ENCODE measurements at places on chromosomes 7 and 10.

DNA sequence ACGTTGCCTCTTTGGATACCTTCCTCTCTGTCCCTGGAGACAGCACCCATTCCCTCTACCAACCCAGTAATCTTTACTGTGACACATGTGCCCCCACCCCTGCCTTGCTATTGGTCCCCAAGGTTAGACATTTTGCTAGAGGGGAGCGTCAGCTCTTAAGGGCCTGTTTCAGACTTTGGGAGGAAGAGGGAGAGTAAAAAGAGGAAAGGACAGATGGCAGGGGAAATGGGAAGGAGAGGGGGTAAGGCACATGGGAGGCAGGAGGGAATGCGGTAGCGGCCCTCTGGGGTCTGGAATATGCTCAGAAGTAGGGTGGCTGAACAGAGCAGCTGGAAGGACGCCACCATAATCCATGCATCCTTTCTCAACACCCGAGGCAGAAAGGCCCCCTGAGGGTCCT is 12.2 kb downstream of the BLNK start:
- no peak for DNase-seq

- no peak for DNase-seq
Observed at GRCh38 chr10:101807158-101807557, 11.1 kb downstream of the OGA start.

DNA sequence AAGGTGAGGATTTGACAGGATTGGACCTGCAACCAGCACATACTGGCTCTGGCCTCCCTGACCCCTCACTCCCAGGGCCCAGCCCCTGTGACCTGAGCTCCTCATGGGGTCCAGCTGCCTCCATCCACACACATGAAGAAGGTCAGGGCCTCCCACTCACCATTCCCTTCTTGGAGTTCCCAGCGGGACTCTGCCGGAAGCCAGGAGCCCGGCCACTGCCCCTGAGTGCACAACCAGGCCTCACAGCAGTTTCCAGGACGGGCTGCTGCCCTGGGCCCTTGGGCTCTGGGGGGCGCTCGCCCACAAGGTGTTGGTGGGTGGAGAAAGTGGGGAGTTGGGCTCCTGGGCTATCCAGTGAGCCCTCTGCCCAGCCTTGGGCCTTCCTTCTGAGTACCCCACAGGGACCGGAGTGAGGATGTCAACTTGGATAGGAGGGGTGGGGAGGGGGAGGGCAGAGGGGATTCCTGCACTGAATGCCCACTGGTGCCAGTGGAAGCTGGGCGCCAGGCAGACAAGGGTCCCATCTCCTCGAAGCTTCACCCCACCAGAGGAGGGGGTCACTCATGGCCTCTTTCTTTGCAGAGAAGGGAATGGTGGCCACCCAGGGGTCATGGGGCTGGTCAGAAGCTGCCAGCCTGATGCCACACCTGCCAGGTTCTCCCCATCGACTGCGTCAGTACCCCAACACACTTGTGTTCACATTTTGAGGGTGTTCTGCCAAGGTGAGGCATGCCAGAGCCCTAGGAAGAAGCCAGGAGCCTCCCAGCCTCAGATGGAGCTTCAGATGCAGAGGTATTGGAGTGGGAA is 115.3 kb downstream of the PTPN20 start:
- DNase-seq = no peak

- no peak for DNase-seq
Observed at GRCh38 chr7:67760971-67761370, 764.3 kb downstream of the TYW1 start.

GRCh38 chr10:120262857-120263547 is 194.0 kb upstream of the PLPP4 start:
- DNase-seq = no peak

DNA sequence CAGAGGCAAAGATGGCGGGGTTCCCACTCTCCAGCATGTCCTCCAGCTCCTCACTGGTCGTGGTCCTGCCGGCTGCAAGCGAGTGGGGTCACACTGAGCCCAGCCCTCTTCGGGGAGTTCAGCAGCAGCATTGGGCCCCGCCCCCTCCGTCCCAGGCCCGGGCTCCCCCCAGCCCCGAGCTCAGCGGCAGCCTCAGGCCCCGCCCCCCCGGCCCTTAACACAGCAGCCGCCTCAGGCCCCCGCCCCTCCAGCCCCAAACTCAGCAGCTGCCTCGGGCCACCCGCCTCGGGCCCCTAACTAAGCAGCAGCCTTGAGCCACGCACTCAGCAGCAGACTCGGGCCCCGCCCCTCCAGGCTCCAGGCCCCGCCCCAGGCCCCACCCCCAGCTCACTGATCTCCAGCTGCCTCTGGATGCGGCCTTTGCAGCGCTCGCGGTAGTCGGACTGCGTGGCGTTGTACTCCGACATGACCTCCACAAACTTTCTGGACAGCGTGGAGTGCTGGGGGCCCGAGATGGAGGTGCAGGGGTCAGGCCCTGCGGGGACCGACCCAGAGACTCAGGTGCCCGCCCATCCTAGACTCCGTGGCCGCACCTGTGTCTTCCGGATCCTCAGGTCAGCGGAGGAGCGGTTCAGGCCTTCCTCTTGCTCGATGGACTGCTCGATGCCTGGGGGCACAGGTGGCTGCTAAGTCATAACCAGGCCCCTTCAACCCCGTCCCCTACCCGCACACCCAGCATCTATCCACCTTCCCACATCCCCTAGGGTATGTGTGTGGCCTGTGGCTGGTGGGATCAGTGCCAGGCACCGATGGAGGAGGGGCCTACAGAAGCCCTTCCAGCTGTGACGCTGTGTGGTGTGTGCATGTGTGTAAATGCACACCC is 15.5 kb downstream of the STX1A start:
- peak; percentile 77 for DNase-seq

GRCh38 chr10:80284522-80284921 is 4.9 kb downstream of the MAT1A start:
- no peak for DNase-seq

GRCh38 chr7:47988496-47989386 is 9.3 kb upstream of the HUS1 start:
- peak; percentile 29 for DNase-seq

DNA sequence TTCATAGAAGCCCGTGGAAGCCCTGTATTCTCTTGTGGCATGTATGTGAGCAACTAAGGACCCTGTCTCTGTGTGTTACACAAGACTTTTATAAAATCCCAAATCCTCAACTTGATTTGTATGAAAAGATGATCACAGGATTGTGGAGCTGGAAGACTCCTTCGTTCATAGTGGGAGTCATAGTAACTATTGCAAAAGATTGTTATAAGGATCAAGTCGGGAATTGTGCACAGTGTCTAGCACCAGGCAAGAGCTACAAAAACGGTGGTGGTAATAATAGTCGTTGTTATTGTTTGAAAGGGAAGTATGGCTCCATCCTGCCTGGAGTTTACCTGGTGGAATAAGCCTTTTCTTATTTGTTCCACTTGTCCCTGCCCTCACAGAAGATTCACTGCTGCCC is 42.8 kb upstream of the MTURN start:
- no peak for DNase-seq

DNA sequence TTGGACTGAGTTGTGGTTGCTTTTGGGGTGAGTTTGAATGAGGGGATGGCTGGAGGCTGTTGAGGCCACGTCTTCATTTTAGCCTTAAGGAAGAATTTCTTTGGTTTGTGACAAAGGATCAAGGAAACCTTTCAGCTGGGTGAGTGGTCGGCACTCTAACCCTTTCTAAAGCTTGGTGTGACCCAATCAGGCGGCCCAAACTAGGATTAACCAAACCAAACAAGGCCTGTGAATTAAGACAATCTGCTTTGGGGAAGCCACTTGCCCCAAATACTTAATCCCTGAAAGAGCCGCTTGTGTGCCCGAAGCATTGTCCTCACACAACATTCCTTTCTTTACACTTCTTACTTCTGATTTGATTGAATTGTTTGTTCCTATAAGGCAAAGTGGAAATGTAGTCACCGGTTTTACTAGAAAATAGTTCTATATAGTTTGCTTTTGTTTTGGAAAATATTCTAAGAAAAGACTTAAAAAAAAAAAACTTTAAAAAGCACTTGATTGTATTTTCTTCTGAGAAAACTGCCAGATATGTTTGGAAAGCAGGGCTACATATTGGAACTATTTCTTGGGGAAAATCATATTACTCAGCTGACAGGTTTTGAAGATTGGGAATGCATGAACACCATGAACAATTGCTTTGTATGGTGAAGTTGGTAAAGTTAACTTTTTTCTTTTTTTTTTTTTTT is 272.4 kb upstream of the BMPER start:
- no peak for DNase-seq

- DNase-seq = no peak
Observed at GRCh38 chr7:34751725-34752643, 94.0 kb downstream of the NPSR1 start.

- DNase-seq = no peak
Observed at GRCh38 chr7:111043561-111043960, 47.4 kb upstream of the LRRN3 start.

DNA sequence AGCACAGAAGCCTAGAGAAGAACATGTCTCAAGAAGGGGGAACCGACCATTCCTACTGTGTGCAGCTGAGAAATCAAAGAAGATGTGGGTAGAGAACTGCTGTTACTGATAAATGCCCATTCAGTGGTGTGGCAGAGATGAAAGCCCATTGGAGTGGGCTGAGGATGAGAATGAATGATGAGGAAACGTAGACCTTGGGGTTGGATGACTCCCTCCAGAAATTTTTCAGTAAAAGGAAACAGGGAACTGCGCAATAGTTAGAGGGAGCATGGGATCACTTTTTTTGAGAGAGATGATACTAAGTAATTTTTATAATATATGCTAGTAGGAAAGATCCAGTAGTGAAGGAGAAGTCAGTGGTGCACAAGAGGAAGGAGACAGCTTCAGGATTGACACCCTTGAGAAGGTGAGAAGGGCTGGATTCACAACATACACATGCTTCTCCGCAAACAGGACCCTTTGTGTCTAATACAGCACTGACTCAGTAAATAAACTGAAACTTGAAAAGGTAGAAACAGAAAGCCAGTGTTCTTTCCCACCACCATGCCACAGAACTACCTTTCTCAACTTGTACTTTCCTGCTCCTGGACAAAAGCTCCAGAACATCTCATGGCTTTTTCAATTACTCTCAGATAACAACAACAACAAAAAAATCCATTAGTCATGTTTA is 104.7 kb upstream of the IL6 start:
- no peak for DNase-seq

DNA sequence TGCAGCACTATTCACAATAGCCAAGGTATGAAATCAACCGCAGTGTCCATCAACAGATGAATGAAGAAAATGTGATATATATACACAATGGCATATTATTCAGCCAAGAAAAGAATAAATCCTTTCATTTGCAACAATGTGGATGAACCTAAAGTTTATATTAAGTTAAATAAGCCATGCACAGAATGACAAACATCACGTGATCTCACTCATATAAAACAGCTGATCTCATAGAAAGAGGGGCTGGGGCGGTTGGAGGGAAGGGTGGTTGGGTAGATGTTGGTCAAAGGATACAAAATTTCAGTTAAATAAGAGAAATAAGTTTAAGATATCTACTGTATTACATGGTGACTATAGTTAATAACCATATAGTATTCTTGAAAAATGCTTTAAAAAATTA is 502.1 kb downstream of the KCNMA1 start:
- no peak for DNase-seq

DNA sequence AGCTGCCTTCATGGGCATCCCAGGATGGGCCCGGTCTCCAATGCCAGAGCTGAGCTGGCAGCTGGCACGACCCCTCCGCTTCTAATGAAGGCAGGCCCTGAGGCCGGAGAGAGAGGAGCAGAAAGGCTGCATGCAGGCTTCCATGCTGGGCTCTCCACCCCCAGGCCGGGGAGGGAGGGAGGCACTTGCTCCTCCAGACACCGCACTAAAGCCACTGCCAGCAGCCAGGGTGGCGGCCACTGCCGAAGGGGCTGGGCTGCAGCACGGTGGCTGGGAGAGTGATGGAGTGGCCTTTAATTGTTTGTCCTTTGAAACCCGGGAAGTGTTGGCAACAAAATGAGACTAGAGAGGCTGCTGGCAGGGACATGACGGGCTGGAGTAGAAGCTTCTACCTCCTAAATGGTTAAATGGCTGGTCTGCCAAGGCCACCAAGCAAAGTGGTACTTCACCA is 236.5 kb downstream of the SKAP2 start:
- no peak for DNase-seq

- DNase-seq = no peak
Observed at GRCh38 chr7:150434240-150434639, 16.2 kb upstream of the GIMAP8 start.

DNA sequence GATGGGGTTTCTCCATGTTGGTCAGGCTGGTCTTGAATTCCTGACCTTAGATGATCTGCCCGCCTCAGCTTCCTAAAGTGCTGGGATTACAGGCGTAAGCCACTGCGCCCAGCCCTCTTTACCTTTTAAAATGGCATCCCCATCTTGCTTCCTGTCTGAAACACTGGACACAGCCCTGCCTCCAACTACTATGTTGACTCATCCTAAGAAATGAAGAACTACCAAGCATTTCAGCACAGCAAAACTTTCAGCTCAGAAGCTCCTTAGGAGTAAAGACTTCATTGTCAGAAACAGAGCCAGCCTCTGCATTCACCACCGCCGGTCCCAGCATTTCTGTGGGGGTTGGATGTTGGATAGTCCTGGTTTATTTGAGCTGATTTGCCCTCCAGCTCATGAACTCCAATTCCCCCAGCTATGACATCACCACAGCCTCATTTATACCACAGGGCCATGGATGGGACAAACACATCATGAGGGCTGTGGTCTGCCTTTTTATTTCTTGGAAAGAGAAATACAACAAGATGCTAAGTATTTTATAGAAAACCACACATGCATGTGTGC is 123.5 kb downstream of the ADCY1 start:
- no peak for DNase-seq

DNA sequence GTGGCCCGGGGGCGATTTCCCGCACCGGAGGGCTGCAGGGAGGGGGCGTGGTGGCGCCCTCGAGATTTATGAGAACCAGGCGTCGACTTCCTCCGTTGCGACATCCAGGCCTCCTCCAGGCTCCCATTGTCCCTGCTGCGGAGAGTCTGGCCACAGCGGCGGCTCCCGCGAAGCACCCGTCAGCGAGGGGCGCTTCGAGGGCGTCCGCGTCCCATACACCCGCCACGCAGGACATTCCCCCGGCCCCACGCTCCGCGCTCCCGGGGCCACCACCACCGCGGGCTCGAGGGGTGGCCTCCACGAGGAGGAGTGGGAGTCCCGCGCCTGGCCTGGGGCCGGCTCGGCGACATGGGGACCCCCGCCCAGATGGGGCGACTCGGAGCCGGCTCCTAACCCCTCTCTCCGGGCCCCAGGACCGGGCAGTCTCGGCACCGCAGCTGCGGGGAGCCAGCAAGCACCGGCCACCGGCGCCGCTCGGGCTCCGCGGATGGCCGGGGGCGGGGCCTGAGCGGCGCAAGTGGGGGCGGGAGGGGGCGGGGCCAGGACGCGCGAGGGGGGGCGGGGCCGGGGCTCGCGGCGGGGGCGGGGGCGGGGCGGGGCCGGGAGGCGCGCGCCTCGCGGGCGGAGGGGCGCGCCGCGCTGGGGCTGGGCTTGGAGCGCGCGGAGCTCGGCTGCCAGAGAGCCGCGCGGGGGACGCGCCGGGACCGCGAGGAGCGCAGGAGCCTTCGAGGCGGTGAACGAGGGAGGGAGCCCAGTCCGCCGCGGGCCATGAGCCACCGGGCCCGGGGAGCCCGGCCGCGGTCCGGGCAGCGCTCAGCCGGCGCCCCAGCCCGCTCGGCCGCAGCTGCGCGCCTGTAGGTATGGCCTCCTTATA is at the start of gene SH2B2:
TSS of gene SH2B2 (plus strand) at position 632 of the 874 bp plus-strand sequence. CDS start 13,683 bp downstream, outside the sequence.
- DNase-seq = peak; percentile 86

- DNase-seq = no peak
Observed at GRCh38 chr7:26603631-26604030, 260.8 kb downstream of the SKAP2 start.

GRCh38 chr7:26073041-26073440 is 79.0 kb upstream of the NFE2L3 start:
- no peak for DNase-seq

Measured in HEK293T (cell line).